ENCODE measurements at places on chromosomes 1 and 21. TPM values are rescaled to one million over a fixed set of nuclear protein-coding genes. Genes with fewer than 3 reads are reported as not detected.

Gene MIB2
- 45.7 TPM for total RNA-seq

Gene CRNN
- total RNA-seq: not detected

Gene RBP7
- not detected for total RNA-seq

Gene CELA3A
- not detected for total RNA-seq

Gene SPRR2D
- total RNA-seq: not detected

Gene GBP7
- not detected for total RNA-seq

Data from frontal cortex (tissue), 4 donors.